Ovary (tissue), 10 donors: ENCODE measurements at places on chromosomes 2 and 18. TPM values are rescaled to one million over a fixed set of nuclear protein-coding genes. Genes with fewer than 3 reads are reported as not detected.

DNA sequence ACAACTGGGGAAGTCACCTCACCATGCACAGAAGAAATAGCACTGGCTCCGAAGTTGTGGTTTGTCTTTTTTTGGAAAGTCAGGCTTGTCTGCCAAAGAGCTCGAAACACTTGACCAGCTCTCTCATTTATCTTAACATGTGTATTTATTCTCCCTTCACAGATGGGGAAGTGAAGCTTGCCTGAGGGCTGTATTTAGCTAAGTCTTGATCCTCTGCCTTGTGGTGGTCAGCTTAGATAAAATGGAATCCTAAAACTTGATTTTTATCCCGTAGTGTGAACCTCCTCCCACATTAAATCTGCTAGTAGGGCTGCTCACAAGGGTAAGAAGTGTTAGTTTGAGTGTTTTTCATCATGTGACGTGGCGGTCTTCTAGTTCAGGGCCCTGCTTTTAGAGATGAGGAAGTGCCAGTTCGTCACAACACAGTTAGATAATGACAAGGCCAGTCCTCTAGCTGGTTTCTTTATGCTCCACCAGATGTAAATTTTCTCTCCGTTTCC is 89.7 kb downstream of the TMEM247 start:
- H3K4me1 ChIP-seq: peaks cover 19% of the 10 kb centered on the region
- H3K27ac ChIP-seq: peak overlapping the region; percentile 79
- DNase-seq: no peak
- H3K4me3 ChIP-seq: no peak overlapping the region

The MOGAT1 gene
- not detected for total RNA-seq

- peaks cover 2% of the 10 kb centered on the region for H3K4me1 ChIP-seq
- no peaks in the 10 kb centered on the region for H3K36me3 ChIP-seq
- no peak overlapping the region for H3K27ac ChIP-seq
- H3K4me3 ChIP-seq: no peak overlapping the region
- no peaks in the 10 kb centered on the region for H3K27me3 ChIP-seq
These were observed 194.1 kb downstream of the PRKCE start for GRCh38 chr2:45845566-45845965.

- no peak overlapping the region for H3K27ac ChIP-seq
- no peaks in the 10 kb centered on the region for H3K27me3 ChIP-seq
- H3K4me3 ChIP-seq: no peak overlapping the region
- H3K4me1 ChIP-seq: peaks cover 4% of the 10 kb centered on the region
- H3K36me3 ChIP-seq: no peaks in the 10 kb centered on the region
These were observed 53.4 kb upstream of the RALBP1 start for GRCh38 chr18:9421901-9422327.

DNA sequence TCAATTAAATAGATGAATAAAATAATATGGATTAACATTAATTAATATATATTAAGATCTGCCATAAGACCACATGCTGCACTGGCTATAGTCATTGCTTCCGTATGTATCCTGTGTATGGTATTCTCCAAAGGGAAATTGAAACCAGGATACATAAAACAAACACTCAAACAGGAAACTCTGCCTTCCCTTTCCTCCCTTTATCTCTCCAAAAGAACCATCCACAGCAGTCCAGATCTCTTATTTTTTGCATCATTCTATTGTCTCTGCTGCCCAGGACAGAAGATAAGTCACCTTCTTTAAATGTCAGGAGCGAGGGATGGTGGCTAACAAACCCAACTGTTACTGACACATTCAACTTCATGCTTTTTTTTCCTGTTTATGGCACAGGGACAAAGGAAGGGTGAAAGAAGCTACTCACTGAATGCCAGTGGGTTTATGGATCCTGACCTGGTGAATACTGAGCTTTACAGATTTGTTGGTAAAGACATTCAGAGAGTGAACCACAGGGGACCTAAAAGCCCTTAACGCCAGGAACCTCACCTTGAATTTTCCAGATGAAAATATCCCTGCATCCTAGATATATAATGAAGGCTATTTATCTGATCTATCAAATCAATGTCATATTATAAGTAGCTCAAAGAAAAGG is 67.5 kb downstream of the CSRNP3 start:
- peaks cover 2% of the 10 kb centered on the region for H3K4me1 ChIP-seq
- no peak for DNase-seq

GRCh38 chr2:162258686-162259085 is 15.4 kb upstream of the FAP start:
- H3K27me3 ChIP-seq: no peaks in the 10 kb centered on the region
- H3K36me3 ChIP-seq: no peaks in the 10 kb centered on the region
- no peak for DNase-seq

The CROCC2 gene
- total RNA-seq: 0.33 TPM

The CYBRD1 gene
- 158 TPM for total RNA-seq

The SCN7A gene
- 115 TPM for total RNA-seq

- H3K27ac ChIP-seq: no peak overlapping the region
- H3K4me3 ChIP-seq: no peak overlapping the region
- H3K27me3 ChIP-seq: no peaks in the 10 kb centered on the region
- no peaks in the 10 kb centered on the region for H3K36me3 ChIP-seq
These were observed 93.9 kb downstream of the SPTBN1 start for GRCh38 chr2:54549917-54550518.

DNA sequence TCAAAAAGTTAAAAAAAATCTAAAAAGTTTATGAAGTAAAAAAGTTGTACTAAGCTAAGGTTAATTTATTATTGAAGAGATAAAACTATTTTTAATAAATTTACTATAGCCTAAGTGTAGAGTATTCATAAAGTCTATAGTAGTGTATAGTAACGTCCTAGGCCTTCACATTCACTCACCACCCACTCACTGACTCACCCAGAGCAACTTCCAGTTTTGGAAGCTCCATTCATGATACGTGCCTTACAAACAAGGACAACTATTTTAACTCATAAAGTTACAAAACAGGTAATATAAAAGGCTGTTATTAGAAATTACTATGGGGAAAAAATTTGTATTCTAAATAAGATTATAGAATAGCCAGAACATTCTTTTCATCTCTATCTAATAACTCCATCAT is 158.9 kb upstream of the FN1 start:
- H3K27me3 ChIP-seq: no peaks in the 10 kb centered on the region
- DNase-seq: no peak
- no peaks in the 10 kb centered on the region for H3K36me3 ChIP-seq
- no peaks in the 10 kb centered on the region for H3K4me1 ChIP-seq
- H3K27ac ChIP-seq: no peak overlapping the region

The NEU2 gene
- not detected for total RNA-seq

The ZAP70 gene
- total RNA-seq: 1.6 TPM

GRCh38 chr18:79010802-79011201 is 31.2 kb downstream of the SALL3 start:
- no peaks in the 10 kb centered on the region for H3K4me1 ChIP-seq
- no peak overlapping the region for H3K4me3 ChIP-seq
- H3K27me3 ChIP-seq: no peaks in the 10 kb centered on the region

- no peaks in the 10 kb centered on the region for H3K27me3 ChIP-seq
- H3K27ac ChIP-seq: no peak overlapping the region
- no peak overlapping the region for H3K4me3 ChIP-seq
- H3K36me3 ChIP-seq: no peaks in the 10 kb centered on the region
- DNase-seq: peak; percentile 44
These were observed 94.6 kb downstream of the PLEKHM3 start for GRCh38 chr2:207930747-207931146.

The GPR35 gene
- total RNA-seq: 4.1 TPM

DNA sequence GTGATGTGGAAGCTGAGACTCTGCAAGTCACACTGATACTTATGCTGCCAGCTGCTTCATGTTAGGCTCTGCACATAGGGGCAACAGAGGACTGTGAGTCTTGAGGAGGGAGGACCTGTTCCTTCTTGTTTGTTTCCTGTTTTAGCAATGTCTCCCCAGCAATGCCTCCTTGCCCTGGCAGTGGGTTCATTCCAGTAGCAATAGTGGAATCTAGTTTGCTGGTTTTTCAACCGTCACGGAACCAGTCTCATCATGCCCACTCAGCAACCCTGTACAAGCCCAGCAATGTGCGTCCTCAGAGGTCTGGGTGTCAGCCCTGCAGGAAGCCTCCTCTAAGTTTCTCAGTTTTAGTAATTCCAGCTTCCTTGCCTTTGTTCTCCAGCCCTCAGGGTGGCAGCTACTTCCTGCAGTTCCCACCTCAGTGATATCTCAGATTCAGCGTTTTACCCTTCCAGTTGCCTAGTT is 20.5 kb upstream of the ITGB6 start:
- H3K27ac ChIP-seq: no peak overlapping the region
- no peak for DNase-seq
- no peak overlapping the region for H3K4me3 ChIP-seq
- H3K27me3 ChIP-seq: no peaks in the 10 kb centered on the region
- H3K4me1 ChIP-seq: peaks cover 8% of the 10 kb centered on the region

GRCh38 chr18:48655508-48655907 is 116.7 kb downstream of the CTIF start:
- no peak overlapping the region for H3K27ac ChIP-seq
- H3K36me3 ChIP-seq: no peaks in the 10 kb centered on the region
- DNase-seq: no peak
- peaks cover 4% of the 10 kb centered on the region for H3K4me1 ChIP-seq
- H3K27me3 ChIP-seq: no peaks in the 10 kb centered on the region

The PIK3C3 gene
- total RNA-seq: 47.7 TPM

The STARD6 gene
- total RNA-seq: not detected

DNA sequence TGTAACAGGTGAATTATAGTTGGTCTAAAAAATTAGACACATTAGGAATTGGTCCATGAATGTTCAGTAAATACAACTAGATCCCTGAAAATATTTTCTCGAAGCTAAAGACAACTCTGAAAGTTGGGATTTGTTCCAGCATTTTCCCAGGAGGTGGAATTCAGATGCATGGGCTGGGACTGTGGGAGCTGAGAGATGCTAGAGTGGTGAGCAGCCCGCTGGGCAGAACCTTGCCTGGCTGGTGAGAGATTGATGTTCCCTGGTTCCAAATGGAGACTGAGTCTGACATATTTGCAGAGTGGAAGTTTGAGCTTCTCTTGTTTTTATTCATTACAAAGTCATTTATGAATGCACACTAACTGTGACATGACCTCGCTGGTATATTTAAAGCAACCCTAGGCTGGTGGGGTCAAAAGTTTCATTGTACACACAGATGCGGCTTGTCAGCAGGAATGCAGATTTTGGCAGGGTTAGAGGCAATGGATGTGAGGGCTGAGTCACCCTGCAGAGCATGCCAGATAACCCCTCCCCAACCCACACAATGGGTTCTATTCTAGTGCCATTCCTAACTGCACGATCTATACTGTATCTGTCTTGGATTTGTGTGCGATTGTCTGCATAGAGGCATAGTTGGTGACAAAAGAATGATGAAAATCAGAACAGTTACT is 23.5 kb upstream of the TMEM178A start:
- DNase-seq: no peak
- H3K27me3 ChIP-seq: no peaks in the 10 kb centered on the region
- no peaks in the 10 kb centered on the region for H3K36me3 ChIP-seq
- no peak overlapping the region for H3K27ac ChIP-seq

The SERPINB12 gene
- not detected for total RNA-seq

- H3K36me3 ChIP-seq: no peaks in the 10 kb centered on the region
- no peak overlapping the region for H3K27ac ChIP-seq
- H3K27me3 ChIP-seq: no peaks in the 10 kb centered on the region
- no peak overlapping the region for H3K4me3 ChIP-seq
These were observed 46.6 kb upstream of the TMEM200C start for GRCh38 chr18:5941890-5942289.

DNA sequence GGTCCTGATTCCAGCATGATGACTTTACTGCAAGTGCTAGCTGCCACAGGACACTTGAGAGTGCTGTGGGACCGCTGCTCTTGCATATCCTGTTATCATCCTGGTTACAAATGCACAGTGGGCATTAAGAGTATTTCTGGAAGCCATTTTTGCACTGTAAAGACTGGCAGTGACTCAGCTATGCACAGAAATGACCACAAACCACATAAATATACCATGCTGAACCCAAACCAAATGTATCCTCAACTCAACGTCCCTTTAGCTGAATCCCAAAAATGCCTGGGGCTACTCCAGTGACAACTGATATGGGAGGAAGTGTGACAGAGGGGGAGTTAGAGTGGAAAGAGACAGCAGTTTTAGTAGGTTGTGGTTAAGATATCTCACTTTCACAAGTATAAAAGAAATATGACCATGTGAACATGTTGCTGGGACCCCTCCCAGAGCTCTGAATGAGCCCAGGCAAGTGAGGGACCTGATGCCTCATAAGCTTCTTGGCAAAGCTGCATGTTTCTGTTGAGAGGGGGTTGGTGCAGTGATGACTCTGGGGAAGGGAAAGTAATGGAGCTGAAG is 37.3 kb downstream of the RHBDD1 start:
- no peaks in the 10 kb centered on the region for H3K36me3 ChIP-seq
- H3K27ac ChIP-seq: no peak overlapping the region
- H3K4me3 ChIP-seq: no peak overlapping the region
- no peaks in the 10 kb centered on the region for H3K27me3 ChIP-seq

The CRYGD gene
- total RNA-seq: 5.1 TPM

The C1GALT1C1L gene
- total RNA-seq: not detected

DNA sequence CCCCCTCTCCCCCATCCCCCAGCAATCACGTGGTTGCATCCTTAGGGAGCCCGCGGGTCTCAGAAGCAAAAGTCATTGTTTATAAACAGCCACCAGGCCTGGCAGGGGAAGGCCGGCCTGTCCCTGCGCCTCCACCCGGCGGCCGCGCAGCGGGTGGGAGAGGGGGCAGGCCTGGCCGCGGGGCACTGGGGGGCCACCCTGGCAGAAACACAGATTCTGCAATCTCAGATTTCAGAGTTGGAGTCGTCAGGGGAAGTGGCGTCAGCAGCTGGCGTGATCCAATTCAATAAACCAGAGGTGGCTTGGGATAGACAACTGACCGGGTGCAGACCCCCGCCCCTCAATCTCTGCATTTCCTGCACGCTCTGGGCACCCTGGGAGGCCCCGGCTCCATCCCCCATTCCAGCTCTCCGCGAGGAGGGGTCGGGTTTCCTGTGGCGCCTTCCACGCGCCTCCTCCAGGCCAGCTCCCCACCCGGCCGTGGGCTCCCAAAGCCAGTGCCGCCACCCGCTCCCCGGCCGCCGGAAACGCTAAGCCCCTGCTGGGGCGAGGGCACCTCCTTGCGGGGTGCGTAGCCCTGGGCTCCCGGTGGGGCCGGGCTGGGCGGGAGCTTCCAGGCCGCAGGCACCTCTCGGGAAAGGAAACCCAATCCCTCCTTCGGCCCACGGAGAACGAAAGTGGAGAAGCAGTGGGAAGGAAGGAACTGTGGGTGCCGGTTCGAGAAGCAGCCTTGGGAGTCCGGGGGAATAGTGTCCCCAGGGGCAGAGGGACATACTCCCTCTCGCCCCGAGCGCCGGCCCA is 1.1 kb downstream of the BIN1 start:
- no peaks in the 10 kb centered on the region for H3K36me3 ChIP-seq
- peak overlapping the region; percentile 51 for H3K4me3 ChIP-seq
- peak; percentile 70 for DNase-seq
- H3K27me3 ChIP-seq: no peaks in the 10 kb centered on the region

The TRAF3IP1 gene
- total RNA-seq: 7.0 TPM

GRCh38 chr2:220157312-220157711 is 529.9 kb downstream of the SLC4A3 start:
- peaks cover 9% of the 10 kb centered on the region for H3K4me1 ChIP-seq
- no peaks in the 10 kb centered on the region for H3K36me3 ChIP-seq
- no peak overlapping the region for H3K4me3 ChIP-seq
- no peak overlapping the region for H3K27ac ChIP-seq
- H3K27me3 ChIP-seq: no peaks in the 10 kb centered on the region

The TMEM247 gene
- not detected for total RNA-seq

- no peak overlapping the region for H3K4me3 ChIP-seq
- no peaks in the 10 kb centered on the region for H3K36me3 ChIP-seq
- H3K27ac ChIP-seq: no peak overlapping the region
These were observed 29.5 kb downstream of the RAB31 start for GRCh38 chr18:9737472-9738121.

The SERPINB5 gene
- 0.31 TPM for total RNA-seq

GRCh38 chr2:15331787-15332186 is 229.3 kb downstream of the NBAS start:
- no peak overlapping the region for H3K27ac ChIP-seq
- H3K36me3 ChIP-seq: no peaks in the 10 kb centered on the region
- no peak for DNase-seq
- no peaks in the 10 kb centered on the region for H3K4me1 ChIP-seq
